Glomerular endothelial cell (primary cell): ENCODE measurements at places on chromosomes 2 and 18. TPM values are rescaled to one million over a fixed set of nuclear protein-coding genes. Genes with fewer than 3 reads are reported as not detected.

Gene TRAF3IP1
- 8.8 and 8.9 TPM in 2 replicates for total RNA-seq

- DNase-seq = no peak
These were observed 70.8 kb upstream of the LPIN2 start for GRCh38 chr18:3083766-3084165.

GRCh38 chr2:222038067-222038802, 260.6 kb downstream of the PAX3 start:
- DNase-seq = no peak

GRCh38 chr18:58662118-58662517, 9.1 kb upstream of the MALT1 start:
- DNase-seq = no peak

- DNase-seq = no peak
These were observed 30.8 kb upstream of the LRRTM4 start for GRCh38 chr2:77552956-77553355.

DNA sequence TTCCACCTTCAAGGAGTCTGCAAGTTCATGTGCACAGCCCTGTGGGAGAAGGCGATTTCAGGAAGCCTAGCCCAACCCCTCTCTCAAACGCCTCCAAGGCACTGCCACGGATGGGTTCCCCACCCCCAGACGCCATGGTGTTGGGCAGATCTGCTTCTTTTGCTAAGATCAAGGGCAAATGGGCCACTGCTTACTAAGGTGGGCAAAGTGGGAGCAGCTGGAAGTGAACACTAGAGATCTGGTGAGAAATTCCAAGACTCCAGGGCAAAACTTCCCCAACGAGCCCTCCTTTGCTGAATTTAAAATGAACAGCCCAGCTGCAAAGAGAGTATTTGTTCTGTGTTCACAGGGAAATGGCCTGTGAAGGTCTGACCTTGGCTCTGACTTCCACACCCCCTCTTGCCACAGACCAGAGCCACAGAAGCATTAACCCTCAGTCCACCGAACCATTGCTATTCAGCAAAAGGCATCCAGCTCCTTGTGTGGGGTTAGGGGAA, 45.1 kb upstream of the ZBTB7C start:
- no peak for DNase-seq

DNA sequence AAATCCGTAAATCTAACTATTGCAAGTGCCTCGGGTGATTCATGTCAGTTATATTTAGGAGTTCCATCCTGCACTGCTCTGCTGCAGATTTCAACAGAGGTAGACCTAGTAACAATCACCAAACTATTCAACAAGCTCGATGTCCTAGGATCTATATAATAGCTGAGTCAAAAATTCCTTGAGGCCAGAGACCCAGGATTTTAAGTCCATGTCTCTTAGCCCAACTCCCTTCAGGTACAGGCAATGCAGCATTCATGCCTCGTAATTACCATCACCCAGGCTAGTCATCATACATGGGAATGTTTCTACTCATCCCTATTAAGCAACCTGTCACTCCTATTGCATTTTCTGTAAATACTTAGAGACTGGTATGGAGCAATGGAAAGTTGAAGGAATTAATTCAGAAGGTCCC, 729 bp downstream of the TM4SF20 start:
- no peak for DNase-seq

- DNase-seq = no peak
These were observed 84.0 kb downstream of the LYPD6B start for GRCh38 chr2:149122516-149122915.
